GM03348 (cell line): ENCODE measurements at places on chromosomes 6 and 20.
A peak's percentile ranks its signal among the peaks of the same experiment; 100 is the strongest.

DNA sequence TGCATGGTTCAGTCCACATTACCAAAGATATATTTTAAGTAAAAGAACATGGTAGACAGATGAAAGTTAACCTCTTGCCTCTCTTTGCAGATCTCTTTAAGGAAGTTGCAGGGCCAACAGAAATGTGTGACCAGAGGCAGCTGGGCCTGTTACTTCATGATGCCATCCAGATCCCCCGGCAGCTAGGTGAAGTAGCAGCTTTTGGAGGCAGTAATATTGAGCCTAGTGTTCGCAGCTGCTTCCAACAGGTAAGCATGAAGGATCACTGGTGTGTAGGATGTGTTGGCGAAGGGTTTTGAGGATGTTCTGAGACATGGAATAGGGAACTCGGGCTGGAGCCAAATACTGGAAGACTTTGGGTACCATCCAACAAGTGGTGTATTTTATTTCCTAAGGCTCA, 508.6 kb downstream of the UTRN start:
- DNase-seq: no peak

DNA sequence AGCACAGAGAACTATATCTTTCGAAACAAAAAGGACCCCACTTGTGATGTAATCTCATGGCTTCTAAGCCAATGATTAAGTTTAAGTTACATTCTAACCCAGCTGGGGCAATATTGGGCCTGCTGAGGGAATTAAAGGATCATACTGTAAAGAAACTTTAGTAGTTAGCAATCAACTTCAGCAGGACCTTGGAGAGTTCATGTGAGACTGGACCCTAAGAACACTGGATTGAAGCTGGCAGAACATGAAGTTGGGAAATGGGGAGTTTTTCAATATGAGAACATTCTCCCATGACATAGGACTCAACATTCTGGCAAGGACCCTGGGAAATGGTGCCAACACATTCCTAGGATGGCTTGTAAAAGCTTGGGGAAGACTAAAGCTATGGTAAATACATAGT, 516.2 kb downstream of the PKHD1 start:
- DNase-seq: no peak

GRCh38 chr6:47075741-47076421, 33.7 kb upstream of the ADGRF1 start:
- no peak for DNase-seq

DNA sequence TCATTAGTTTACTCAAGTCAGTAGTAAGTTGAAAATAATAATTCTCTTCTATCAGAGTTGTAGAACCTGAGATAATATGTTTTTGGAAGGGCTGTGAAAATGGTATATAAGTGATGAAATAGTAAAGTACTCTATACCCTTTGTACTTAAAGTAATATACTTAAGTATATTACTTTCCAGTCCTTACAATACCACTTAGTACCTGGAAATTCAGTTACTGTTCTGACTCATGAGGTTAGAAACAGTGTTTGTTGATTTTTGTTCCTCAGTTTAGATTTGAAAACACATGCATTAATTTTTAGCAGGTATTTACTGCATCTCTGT, 10.1 kb downstream of the TULP4 start:
- no peak for DNase-seq

DNA sequence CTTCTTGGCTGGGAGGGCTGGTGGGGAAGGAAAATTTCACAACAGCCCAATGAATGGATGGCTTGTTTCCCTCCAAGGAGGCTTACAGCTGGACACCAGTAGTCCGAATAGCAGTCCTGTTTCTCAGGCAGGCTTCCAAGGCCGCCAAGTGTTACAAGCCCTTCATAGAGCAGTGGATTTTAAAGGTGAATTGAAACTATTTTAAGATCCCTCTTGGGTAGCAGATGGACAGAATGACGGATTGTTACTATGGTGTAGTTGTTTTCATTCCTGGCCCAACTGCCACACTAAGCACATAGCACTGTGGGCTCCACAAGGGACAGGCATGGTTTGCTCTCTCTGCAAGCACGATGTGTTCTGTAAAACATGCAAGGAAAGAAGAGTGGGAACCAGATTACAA, 203.3 kb upstream of the TAB2 start:
- no peak for DNase-seq

DNA sequence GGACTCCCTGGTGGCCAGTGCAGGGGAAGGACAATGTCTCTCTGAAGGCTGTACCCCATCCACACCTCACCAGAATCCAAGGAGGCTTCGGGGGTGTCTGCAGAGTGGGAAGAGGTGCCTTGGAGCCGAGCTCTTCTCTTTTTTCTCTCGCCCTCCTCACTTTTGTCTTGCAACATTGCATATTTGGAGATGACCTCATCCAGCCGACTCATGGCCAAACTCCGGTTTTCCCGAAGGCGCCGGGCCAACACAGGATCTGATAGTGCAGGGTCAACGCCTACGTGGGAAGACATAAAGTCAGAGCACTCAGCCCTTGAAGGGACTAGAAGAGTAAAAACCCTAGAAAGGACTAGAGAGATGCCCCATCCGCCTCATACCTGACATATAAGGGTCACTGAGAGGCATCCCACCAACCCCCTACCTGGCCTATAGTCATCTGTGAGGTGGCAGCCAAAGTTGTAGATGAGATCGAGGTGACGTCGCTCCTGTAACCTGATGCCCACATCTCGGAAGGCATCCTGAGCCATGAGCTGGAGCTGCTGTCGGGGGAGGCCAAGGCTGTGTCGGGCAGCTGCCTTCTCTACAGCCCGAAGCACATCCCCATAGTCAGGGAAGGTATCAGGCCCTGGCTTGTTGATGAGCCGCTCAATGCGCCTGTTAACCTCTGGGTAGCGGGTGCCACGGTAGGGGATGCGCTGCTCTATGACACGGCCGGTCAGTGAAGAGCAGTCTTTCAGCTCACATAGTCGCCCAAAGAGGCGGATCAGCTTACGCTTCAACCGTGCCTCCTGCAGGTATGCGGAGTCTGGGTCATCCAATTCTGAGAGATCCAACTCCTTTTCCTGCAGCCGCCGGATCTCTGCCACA, 3.0 kb upstream of the ZBTB22 start:
- peak; percentile 84 for DNase-seq

GRCh38 chr20:41996951-41997350, 378.8 kb upstream of the CHD6 start:
- no peak for DNase-seq

DNA sequence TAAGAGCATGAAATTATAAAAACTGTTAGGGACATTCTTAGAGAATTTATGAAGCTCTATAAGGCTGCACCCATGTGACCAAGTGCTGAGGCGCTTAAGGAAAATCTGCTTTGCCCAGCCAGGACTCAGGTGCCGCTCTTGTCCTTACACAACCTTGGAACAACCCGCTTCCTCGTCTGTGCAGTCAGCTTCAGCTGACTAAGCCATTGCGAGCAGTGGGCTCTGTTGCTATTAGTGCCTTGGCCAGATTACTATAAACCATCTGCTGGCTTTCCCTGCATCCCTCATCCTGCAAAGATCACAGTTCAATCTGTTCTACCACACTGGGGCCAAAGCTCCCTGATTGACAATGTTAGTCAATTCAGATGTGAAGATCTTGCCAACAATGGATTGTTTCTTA, 89.1 kb upstream of the E2F3 start:
- no peak for DNase-seq

DNA sequence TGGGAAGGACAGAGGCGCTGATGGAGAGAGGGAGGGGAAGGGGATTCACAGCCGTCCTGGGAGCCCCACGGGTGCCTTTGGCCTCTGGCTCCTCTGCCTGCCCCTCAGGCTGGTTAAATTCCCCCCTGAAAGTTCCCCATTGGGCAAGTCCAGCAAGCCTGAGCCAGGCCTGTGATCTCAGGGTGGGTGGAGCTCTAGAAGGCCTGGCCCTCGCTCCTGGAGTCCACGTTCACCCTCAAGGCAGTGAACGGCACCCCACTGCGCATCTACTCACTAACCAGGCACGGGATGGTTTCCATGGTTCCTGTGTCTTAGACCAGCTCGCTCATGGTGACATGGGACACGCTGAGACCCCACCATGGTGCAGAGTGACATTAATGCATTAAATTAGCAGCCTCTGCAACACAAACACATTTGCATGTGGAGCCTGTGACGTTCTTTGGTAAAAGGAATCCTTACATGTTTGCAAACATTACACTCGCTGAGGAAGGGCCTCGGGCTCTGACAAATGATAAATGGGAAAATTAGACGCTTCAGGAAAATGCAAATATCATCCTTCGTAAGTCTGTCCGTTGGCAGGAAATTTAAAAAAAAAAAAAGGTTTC, 452.7 kb downstream of the PREX1 start:
- DNase-seq: no peak

DNA sequence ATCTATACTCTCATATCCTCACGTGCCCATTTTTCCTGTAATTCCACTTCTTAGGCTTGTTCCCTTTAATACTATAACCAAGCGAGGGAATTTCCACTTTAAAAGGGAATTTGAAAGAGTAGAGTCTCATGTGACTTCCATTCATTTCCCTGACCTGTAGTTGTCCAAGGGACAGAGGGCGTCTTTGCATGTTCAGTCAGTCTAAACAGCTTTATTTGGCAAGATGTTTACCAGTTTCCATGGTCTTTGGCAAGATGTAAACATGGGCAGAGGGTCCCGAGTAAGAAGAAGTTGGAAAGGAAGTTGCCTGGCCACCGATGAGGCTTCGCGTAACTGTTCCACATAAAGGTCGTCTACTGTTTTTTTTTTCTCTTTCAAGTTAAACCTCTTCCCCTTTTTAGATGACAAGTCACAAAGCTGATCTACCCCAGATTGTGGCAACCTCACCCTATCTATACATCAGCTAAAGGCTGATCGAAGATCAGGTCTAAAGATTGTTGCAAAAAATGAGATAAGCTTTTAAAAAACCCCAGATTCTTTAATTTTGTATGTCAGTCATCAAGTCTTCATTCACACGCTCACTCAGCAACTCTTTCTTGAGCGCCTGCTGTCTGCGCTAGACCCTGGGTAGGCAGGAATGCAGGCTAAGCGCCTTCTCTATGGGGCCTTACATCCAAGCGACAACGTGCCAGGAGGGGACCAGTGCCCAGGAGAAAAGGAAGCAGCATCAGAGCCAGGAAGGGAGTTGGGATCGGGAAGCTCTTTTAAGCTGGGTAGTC, 31.7 kb upstream of the CCR6 start:
- no peak for DNase-seq

DNA sequence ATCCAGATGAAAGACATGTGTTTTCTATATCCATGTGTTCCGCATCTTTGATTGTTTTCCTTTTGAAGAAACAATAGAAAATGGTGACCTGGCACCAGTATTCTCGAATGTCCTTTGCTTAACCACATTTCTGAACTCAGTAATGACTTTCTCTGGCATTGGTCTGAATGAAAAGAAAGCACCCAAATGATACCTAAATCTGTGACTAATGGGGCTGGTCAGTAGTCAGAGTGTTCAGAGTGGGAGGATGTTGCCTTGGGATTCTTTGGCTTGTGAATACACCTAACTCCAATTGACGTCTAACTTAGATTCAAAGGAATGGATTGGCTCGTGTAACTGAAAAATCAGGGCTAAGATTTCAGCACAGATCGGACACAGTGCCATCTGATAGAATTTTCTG, 27.1 kb downstream of the PARD6B start:
- no peak for DNase-seq

DNA sequence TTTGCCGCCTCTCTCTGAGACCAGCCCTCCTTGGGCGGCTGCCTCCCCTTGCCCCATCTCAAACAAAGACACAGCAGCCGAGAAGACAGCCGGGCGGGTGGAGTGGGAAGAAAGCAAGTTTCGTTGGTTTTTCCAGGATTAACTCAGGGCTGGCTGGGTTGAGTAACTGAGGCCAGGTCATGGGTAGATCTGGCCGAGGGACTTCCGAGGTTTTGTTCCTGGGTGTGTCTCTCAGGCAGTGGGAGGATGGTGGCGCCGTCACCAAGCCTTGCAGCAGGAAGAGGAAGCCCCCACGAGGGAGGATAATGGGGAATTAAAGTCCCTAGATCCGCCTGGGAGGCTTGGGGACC, 167.2 kb downstream of the TTLL2 start:
- no peak for DNase-seq

GRCh38 chr6:34021554-34022190, 124.2 kb downstream of the GRM4 start:
- DNase-seq: no peak

DNA sequence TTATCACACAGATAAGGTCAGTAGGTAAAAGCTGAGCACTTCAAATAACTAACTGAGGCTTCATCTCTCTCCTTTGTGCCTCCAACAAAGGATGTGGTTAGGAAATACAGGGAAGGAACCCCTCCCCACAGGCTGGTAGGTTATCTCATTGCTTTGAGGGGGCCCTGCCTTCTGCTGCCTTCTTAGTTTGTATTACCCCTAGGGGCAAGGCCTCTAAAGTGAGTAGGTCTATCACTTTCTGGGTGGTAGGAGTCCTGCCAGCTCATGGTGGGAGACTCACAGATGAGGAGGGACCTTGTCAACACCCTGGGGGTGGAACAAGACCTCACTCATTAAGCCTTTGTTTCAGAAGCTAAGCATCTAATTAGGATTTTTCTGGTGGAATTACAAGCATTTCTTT, 34.6 kb downstream of the EDN1 start:
- DNase-seq: no peak

- no peak for DNase-seq
These were observed 1.1 kb upstream of the TGM2 start for GRCh38 chr20:38165966-38166702.

GRCh38 chr6:169940481-169941271, 189.3 kb downstream of the ERMARD start:
- DNase-seq: no peak

GRCh38 chr20:10857352-10858070, 183.7 kb upstream of the JAG1 start:
- no peak for DNase-seq

DNA sequence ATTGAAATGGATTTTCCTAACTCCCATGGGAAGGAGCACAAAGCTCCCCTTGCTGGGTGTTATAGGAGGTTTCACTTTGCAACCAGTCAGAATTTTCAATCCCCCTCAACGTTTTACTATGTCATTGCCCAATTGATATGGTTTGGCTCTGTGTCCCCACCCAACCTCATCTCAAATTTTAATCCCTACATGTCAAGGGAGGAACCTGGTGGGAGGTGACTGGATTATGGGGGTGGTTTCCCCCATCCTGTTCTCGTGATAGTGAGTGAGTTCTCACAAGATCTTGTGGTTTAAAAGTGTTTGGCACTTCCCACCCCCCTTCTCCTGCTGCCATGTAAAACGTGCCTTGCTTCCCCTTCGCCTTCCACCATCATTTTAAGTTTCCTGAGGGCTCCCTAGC, 62.9 kb downstream of the ZMYND8 start:
- DNase-seq: no peak

DNA sequence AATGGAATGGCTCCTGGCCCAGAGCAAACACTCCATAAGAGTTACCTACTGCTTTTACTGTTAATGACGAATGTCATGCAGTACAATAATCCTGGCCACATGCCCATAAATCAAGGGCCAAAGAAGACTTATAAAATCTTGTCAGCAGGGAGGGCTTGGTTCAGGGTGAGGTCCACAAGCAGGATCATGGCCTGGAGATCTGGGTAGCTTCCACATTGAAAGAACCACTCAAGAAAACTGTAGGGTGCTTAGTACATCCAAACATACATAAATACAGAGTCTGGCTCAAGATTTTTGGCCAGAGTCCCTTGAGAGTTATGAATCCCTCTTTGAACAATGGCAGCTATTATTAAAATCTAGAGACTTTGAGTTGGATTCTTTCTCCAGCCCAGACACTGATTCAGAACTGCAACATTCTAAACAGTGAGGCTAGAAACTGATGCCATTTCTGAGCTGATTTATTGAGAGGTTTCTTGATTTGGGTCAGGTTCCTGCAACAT, 188.7 kb downstream of the CDC5L start:
- peak; percentile 60 for DNase-seq

- DNase-seq: peak; percentile 76
These were observed at the start of gene PRSS35 for GRCh38 chr6:83511901-83512681. Gene PRSS35, plus strand, starts transcription at chr6:83512534. Its CDS starts 10,908 bp downstream, at chr6:83523442.

GRCh38 chr20:62819494-62820174, 2.8 kb downstream of the COL9A3 start:
- peak; percentile 13 for DNase-seq
